Adipose tissue (tissue), 3 donors: ENCODE measurements at places on chromosomes 7 and 10. TPM values are rescaled to one million over a fixed set of nuclear protein-coding genes. Genes with fewer than 3 reads are reported as not detected.

SORBS1 gene
- 508 TPM for polyA plus RNA-seq

RET gene
- 0.75 TPM for polyA plus RNA-seq

FAM25A gene
- not detected for polyA plus RNA-seq

AMPH gene
- 7.3 TPM for polyA plus RNA-seq

SPDYE8 gene
- polyA plus RNA-seq, result not detected

COL1A2 gene
- 486 TPM for polyA plus RNA-seq

CCDC146 gene
- 1.5 TPM for polyA plus RNA-seq

ZCCHC24 gene
- 121 TPM for polyA plus RNA-seq

GRID1 gene
- polyA plus RNA-seq, result 1.6 TPM

CDC14C gene
- not detected for polyA plus RNA-seq
